ENCODE measurements at places on chromosomes 4 and X. TPM values are rescaled to one million over a fixed set of nuclear protein-coding genes. Genes with fewer than 3 reads are reported as not detected.

Gene PROM1
- total RNA-seq: 3.9 TPM

DNA sequence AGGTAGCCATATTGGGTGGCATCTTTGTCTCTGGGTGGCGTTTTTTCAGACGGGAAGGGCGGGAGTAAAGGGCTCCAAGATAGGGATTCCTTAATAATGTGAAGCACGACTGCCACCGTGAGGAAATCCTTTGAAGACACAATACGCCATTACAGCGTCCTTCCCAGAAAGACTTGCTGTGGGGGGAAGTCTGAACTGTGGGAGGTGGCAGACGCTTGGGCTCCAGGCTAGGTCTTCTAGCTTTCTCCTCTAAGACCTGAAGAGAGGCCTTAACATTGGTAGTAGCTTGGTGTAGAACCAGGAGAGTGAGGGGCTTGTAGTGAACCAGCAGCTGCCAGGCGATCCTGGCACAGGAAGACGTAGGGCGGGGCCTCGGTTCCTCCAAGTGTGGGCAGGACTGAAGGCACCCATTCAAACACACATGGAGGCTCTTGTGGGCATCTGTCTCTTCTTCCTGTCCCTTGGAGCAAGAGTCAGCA is 197.3 kb downstream of the OR13H1 start:
- peaks cover 4% of the 10 kb centered on the region for H3K4me1 ChIP-seq
- no peak for DNase-seq
- H3K27ac ChIP-seq: no peak overlapping the region
- peak overlapping the region; percentile 1 for H3K4me3 ChIP-seq
- H3K36me3 ChIP-seq: no peaks in the 10 kb centered on the region
- H3K27me3 ChIP-seq: no peaks in the 10 kb centered on the region

Gene FHIP1A
- total RNA-seq: 14.8 TPM

GRCh38 chr4:2436301-2436700 is 17.5 kb downstream of the CFAP99 start:
- H3K4me1 ChIP-seq: no peaks in the 10 kb centered on the region
- DNase-seq: no peak
- no peak overlapping the region for H3K27ac ChIP-seq
- no peak overlapping the region for H3K4me3 ChIP-seq
- no peaks in the 10 kb centered on the region for H3K36me3 ChIP-seq

- no peaks in the 10 kb centered on the region for H3K27me3 ChIP-seq
- no peaks in the 10 kb centered on the region for H3K36me3 ChIP-seq
- H3K4me3 ChIP-seq: no peak overlapping the region
- DNase-seq: no peak
- no peak overlapping the region for H3K27ac ChIP-seq
Observed at GRCh38 chr4:90960840-90961239, 833.6 kb downstream of the CCSER1 start.

DNA sequence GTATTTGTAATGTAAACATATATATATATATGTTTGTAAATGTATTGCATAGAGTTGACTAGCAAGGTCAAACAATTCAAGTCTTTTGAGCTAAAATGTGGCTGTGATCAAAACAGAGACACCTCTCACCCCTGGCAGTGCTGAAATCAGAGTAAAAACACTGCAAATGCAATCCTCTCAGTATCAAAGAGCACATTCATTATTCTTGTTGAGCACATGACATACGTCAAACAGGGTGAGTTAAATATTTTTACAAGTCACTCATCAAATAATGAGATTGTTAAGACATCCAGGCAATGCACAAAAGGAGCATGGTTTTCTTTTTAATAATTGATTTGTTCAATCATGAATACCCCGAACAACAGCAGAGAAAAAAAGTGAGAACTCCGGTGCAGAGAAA is 114.1 kb upstream of the KCNIP4 start:
- no peak for DNase-seq
- H3K4me3 ChIP-seq: no peak overlapping the region
- no peaks in the 10 kb centered on the region for H3K4me1 ChIP-seq
- H3K27ac ChIP-seq: no peak overlapping the region

- H3K27me3 ChIP-seq: no peaks in the 10 kb centered on the region
- no peak overlapping the region for H3K4me3 ChIP-seq
- no peaks in the 10 kb centered on the region for H3K4me1 ChIP-seq
- no peak overlapping the region for H3K27ac ChIP-seq
Observed at GRCh38 chrX:148902581-148902980, 402.2 kb downstream of the AFF2 start.
